ENCODE measurements at places on chromosomes 12 and 14.

GRCh38 chr12:115776399-115776798, 501.1 kb downstream of the MED13L start:
- DNase-seq, result no peak

GRCh38 chr12:104547235-104547634, 90.5 kb downstream of the CHST11 start:
- peak; percentile 63 for DNase-seq

- DNase-seq, result no peak
Measured at GRCh38 chr12:52975204-52975603, 26.3 kb downstream of the KRT18 start.

- DNase-seq, result peak; percentile 76
Measured at GRCh38 chr12:3523058-3523457, 32.1 kb downstream of the PRMT8 start.

- peak; percentile 94 for DNase-seq
Measured at GRCh38 chr12:59472273-59472672, 123.6 kb upstream of the SLC16A7 start.

- DNase-seq, result no peak
Measured at GRCh38 chr12:13095266-13095995, 8.0 kb downstream of the GSG1 start.

DNA sequence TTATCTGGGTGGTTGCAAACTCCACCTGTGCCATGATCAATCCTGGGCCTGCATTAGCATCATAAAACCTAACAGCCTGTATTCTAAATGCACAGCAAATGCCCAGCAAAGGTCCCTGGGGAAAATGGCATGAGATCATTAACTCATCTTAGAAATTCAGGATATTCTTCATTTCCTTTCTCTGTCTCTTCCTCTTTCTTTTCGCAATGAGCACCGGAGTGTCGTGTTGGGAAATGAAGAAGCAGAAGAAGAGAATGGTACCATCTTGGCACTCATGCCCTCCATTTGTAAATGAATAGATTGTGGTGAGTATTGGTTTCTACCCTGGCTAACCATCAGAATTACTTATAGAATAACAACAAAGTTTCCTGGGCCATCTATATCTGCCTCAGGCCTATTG, 193.6 kb downstream of the GALC start:
- DNase-seq, result no peak

DNA sequence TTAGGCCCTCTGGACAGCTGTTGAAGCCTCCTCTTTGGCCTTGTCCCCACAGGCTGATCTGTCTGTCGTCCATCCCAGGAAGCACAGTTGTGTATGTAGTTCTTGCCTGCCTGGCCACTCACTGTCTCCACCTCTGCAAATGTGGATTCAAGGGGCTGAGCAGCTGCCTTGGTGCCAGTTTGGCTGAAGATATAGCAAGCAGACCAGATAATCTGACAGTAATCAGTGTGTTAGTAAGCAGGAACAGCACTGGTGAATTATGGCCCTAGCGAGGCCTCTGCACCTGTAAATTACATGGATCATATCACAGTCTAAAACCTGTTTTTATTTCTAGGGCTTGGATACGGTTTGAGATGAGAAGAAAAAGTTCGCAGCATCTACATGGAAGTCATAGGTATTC, 282.5 kb upstream of the NOS1 start:
- no peak for DNase-seq

DNA sequence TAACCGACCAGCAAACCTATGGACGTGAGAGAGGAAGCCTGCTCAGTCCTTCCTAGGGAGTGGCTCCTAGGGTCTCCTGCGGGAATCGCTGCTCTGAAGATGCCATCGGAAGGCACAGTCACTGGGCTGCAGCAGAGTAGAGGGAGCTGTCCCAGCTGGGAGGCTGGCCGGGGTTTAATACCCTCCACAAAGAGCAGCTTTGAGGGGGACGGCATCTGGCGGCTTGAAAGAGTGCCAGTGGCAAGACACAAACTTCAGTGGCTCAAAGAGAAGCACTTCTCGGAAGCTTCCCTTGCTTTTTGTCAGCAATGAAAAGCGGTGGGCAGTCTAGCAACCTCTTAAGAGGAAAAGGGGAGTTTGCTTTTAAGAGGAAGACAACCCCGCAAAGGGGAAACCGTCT, 114.6 kb downstream of the TMEM132C start:
- DNase-seq, result no peak

DNA sequence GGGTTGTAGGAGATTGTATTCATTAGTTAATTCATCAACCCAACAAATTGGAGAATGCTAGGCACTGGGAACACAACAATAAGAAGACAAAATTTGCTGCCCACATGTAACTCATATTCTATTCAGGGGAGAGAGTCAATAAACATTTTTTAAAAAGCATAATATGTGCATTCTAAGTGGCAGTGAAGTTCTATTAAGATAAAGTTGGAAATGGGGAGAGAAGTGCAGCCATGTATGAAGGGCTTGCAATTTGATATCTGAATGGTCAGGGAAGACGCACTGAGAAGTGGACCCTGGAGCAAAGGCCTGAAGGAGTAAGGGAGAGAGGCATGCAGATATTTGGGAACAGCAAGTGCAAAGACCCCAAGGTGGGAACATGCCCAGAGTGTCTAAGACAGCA, 40.2 kb upstream of the CHST11 start:
- no peak for DNase-seq

DNA sequence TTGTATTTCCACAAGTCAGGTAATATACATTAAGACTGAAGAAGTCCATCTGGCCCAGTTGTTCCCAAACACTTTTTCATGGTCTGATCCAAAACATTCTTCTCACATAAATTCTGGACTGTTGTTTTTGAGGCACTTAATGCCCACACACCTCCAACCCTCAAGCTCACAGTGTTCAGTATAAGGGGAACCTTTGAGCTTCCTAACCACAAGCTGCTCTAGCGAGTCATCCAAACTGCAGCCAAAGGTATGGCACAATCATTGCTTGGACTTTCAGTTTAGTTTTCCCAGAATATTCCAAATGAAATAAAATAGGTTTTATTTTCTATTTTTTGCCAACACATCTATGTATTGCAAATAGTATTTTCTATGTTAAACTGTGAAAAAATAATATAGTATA, 103.0 kb downstream of the PUS7L start:
- DNase-seq, result no peak

DNA sequence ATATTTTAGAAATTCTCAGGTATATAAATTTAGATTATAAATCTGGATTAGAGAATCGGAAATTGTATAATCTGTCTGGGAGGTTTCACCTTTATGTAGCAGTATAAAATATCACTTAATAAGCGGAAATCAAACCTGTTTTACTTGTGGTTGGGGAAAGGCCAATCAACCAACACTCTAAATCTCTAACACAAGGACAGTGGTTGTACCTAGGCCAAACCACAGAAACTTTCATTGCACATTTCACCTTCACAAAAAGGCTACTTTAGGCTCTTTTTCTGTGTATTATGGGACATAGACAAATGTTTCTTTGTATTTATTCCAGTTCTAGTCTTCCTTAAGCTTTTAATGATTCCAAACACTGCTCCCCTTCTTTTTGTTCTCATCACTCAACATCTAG, 19.8 kb downstream of the ERH start:
- no peak for DNase-seq

DNA sequence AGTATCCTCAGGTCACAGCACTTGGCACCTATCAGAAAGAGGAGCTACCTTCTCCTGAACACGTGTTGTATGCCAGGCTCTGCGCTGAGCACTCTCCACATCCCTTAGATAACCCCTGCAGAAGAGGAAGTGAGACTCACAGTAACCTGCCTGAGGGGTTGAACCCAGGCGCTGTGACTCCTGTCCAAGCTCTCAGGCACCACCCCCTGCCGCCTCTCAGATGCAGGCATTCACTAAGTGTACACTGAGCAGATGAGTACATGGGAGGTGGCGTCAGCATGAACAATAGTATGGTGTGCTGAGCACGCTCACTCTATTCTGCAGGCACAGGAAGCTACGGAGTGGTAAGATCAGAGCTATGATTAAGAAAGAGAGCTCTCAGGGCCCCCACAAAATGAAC, 21.0 kb upstream of the RIC8B start:
- no peak for DNase-seq

Measured in common myeloid progenitor, CD34-positive (primary cell).